H9 (cell line): ENCODE measurements at places on chromosomes 3 and 15. TPM values are rescaled to one million over a fixed set of nuclear protein-coding genes. Genes with fewer than 3 reads are reported as not detected.

- no peaks in the 10 kb centered on the region for H3K27me3 ChIP-seq
- DNase-seq = no peak
- H3K4me1 ChIP-seq = no peaks in the 10 kb centered on the region
- H3K27ac ChIP-seq = no peak overlapping the region
Observed at GRCh38 chr15:47620960-47621681, 96.2 kb upstream of the SEMA6D start.

DNA sequence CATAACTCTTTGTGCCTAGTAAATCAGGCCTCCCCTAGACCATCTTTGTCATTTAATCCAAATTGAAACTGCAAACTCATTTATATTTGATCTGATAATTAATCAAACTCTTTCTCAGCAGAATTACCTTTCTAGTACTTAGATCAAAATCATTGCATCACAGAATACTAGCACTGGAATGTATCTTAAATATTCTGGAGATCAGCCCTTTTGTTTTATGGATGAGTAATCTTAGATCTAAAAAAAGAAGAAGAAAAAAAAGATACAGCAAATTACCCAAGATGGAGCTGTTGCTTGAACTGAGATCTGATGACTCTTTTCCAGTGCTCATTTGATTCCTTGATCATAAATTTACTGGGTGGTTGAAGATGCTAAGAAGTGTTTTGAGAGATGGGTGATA, 47.9 kb downstream of the NAALADL2 start:
- H3K27ac ChIP-seq = no peak overlapping the region
- no peaks in the 10 kb centered on the region for H3K4me1 ChIP-seq
- no peaks in the 10 kb centered on the region for H3K27me3 ChIP-seq
- H3K4me3 ChIP-seq = no peak overlapping the region
- no peak for DNase-seq

DNA sequence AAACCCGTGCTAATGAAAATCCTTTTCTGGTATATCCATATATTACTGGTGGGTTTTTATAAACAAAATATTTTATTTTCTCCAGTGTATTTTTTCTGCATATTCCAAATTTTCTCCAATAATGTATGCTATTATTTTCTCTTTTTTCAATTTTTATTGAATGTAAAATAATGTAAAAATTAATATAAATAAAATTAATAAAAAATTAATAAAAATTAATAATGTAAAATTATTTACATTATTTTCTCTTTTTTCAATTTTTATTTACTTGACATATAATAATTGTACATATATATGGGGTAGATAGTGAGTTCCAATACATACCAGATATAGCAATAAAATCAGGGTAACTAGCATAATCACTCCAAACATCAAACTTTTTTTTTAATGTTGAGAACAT, 56.4 kb downstream of the OXSM start:
- H3K4me1 ChIP-seq = no peaks in the 10 kb centered on the region; the same call in 1 of the 2 replicates
- H3K4me3 ChIP-seq = no peak overlapping the region
- H3K36me3 ChIP-seq = peaks cover 5% of the 10 kb centered on the region
- no peak for DNase-seq
- no peak overlapping the region for H3K27ac ChIP-seq

- peaks cover 3% of the 10 kb centered on the region; the same call in 1 of the 2 replicates for H3K4me1 ChIP-seq
- H3K27ac ChIP-seq = no peak overlapping the region
- no peak for DNase-seq
- no peaks in the 10 kb centered on the region for H3K27me3 ChIP-seq
- H3K4me3 ChIP-seq = no peak overlapping the region
Observed at GRCh38 chr15:70351391-70351790, 253.7 kb upstream of the TLE3 start.

DNA sequence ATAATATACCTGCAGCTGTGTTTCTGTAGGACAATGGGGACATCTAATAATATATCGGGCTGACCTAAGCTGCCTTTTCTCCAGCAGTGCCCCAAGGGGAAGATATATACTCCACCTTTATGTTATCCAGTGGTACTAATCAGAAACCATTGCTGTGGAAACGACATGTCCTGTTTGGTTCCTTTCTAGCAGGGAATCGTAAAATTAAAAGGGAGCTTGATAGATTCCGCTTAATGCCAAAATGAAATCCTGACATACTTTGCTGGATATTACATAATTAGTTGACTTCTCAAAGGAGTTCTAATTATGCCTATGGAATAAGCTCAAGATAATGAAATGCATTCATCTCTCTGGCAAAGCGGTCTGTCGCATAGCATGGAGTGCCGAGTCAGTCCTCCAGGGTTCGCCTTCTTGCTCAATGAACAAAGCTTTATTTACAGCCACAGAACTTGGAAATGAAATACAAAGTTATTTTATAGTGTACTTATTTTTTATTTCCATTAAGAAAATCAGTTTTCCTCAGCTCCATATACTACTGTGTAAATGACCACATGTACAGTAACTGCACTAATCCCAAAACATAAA, 262.8 kb downstream of the LRTM1 start:
- peaks cover 10% of the 10 kb centered on the region; the same call in 1 of the 2 replicates for H3K4me1 ChIP-seq
- H3K36me3 ChIP-seq = peaks cover 13% of the 10 kb centered on the region; the same call in 2 of the 3 replicates
- DNase-seq = no peak
- no peaks in the 10 kb centered on the region for H3K27me3 ChIP-seq

DNA sequence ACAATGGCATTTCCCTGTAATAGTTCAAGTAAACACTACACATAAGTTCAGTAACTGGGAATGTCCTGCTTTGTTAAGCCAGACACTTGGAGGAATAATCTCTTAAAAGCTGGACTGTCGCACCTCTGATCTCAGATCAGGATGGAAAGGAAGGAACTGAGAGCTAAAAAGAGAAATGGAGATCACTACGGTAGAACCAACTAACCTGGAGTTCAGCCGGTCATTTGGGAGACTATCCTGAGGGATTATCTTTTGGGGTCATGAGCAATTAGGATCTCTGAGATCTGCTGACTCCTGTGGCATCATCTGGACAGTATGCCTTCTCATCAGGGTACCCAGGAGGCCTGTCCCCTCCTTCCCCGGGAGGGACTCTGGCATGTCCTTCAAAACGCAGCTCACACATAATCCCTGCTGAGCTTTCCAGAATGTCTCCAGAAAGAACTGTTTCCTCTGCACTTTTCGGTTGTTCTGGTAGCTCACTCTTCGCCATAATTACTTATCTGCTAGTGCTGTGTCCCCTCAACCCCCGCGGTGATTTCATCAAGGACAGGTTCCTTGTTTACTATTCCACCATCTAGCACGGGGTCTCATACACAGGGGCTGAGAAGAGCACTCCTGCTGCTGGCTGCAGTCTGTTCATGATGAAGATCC, 115.6 kb downstream of the SENP2 start:
- no peaks in the 10 kb centered on the region; the same call in 1 of the 2 replicates for H3K36me3 ChIP-seq
- no peak overlapping the region for H3K27ac ChIP-seq
- no peak for DNase-seq
- no peaks in the 10 kb centered on the region for H3K27me3 ChIP-seq

- no peak overlapping the region for H3K27ac ChIP-seq
- DNase-seq = no peak
- H3K27me3 ChIP-seq = no peaks in the 10 kb centered on the region
- no peak overlapping the region for H3K4me3 ChIP-seq
- peaks cover 57% of the 10 kb centered on the region for H3K36me3 ChIP-seq
- H3K4me1 ChIP-seq = peaks cover 3% of the 10 kb centered on the region; the same call in 1 of the 2 replicates
Observed at GRCh38 chr15:75654201-75654907, 6.6 kb downstream of the SNX33 start.

DNA sequence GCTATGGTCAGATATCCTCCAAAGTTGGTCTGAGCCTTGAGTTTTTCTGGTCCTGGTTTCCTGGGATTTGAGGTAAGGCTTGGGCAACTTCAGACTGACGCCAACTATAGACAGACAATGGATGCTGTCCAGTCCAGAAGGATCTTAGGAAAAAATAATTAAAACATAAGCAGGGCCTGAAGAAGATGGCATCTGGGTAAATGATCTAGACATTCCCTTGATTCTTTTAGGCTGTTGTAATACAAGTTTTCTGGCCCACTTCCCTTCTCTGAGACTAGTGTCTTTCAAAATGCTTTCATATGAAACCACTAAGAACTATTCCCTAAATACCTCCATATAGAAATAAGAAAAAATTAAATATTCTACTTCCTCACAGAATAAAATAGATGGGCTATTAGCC, 47.7 kb upstream of the PLXND1 start:
- no peak for DNase-seq
- H3K4me3 ChIP-seq = no peak overlapping the region
- H3K27me3 ChIP-seq = no peaks in the 10 kb centered on the region
- H3K4me1 ChIP-seq = peaks cover 2% of the 10 kb centered on the region; the same call in 1 of the 2 replicates
- H3K36me3 ChIP-seq = peaks cover 8% of the 10 kb centered on the region; the same call in 1 of the 2 replicates
- H3K27ac ChIP-seq = no peak overlapping the region

GRCh38 chr3:194255252-194256039, 95.7 kb downstream of the CPN2 start:
- no peak overlapping the region for H3K27ac ChIP-seq
- H3K4me3 ChIP-seq = no peak overlapping the region
- no peaks in the 10 kb centered on the region for H3K27me3 ChIP-seq
- H3K36me3 ChIP-seq = no peaks in the 10 kb centered on the region; the same call in 1 of the 2 replicates
- no peak for DNase-seq

- no peaks in the 10 kb centered on the region for H3K36me3 ChIP-seq
- no peaks in the 10 kb centered on the region for H3K27me3 ChIP-seq
- DNase-seq = no peak
Observed at GRCh38 chr3:146387566-146387965, 81.8 kb downstream of the PLSCR2 start.

- DNase-seq = no peak
- no peak overlapping the region for H3K4me3 ChIP-seq
- H3K36me3 ChIP-seq = no peaks in the 10 kb centered on the region
- no peaks in the 10 kb centered on the region for H3K4me1 ChIP-seq
Observed at GRCh38 chr3:23497156-23497555, 294.0 kb downstream of the UBE2E2 start.

DNA sequence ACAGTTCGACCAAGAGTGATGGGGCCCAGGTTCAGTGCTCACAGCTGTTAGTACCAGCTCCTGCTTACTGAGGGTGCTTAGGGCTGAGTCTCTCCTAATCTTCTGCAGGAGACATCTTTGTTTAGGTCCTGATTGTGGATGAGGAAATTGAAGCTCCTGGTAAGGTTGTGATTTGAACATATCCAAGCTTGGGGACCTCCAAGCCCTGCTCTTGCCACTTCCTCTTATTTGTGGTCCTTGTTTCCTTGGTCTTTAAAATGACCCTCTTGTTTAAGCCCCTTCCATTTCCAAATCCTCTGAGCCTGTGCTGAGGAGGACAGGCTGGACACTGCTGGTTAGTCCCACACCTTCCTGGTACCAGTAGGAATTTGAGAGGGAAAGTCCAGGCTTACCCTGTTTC, 87.0 kb downstream of the EEFSEC start:
- H3K27me3 ChIP-seq = no peaks in the 10 kb centered on the region
- H3K36me3 ChIP-seq = no peaks in the 10 kb centered on the region
- no peak overlapping the region for H3K27ac ChIP-seq

- no peaks in the 10 kb centered on the region for H3K4me1 ChIP-seq
- no peak overlapping the region for H3K27ac ChIP-seq
- no peaks in the 10 kb centered on the region for H3K36me3 ChIP-seq
- DNase-seq = no peak
- no peaks in the 10 kb centered on the region for H3K27me3 ChIP-seq
Observed at GRCh38 chr15:59524331-59524731, 86.3 kb downstream of the FAM81A start.

GRCh38 chr3:177141899-177142646, 55.2 kb downstream of the TBL1XR1 start:
- no peaks in the 10 kb centered on the region for H3K27me3 ChIP-seq
- no peak overlapping the region for H3K4me3 ChIP-seq
- no peaks in the 10 kb centered on the region; the same call in 1 of the 2 replicates for H3K4me1 ChIP-seq

DNA sequence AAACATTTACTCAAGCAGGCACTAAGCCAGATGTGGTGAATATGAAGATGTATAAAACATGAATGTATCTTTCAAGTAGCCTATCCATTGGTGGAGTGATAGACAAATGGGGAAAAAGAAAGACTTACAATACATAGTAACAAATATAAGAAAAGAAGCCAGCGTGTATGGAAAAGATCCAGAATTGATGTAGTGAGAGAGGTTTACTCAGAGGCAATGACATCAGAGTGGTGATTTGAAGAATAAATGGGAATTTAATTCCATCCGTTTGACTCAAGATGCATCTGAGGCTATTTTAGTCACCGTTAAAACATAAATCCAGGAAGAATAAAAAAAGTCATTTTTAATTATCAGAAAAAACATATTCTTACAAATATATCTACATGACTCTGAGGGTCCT, 162.6 kb downstream of the IL1RAP start:
- H3K27ac ChIP-seq = no peak overlapping the region
- DNase-seq = no peak
- H3K4me3 ChIP-seq = no peak overlapping the region

DNA sequence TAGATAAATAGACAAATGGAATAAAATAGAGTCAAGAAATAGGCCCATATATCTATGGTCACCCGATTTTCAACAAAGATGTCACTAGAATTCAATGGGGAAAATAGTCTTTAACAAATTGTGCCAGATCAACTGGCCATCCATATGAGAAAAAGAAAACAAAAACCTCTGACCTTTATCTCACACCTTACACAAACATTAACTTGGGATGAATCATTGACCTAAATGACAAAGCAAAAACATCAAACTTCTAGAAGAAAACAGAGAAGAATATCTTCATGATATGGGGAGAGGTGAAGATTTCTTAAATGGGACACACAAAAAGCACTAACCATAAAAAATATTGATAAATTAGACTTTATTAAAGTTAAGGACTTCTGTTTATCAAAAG, 31.9 kb downstream of the ITGA11 start:
- H3K27ac ChIP-seq = no peak overlapping the region
- H3K27me3 ChIP-seq = no peaks in the 10 kb centered on the region
- H3K4me3 ChIP-seq = no peak overlapping the region
- no peak for DNase-seq
- H3K36me3 ChIP-seq = no peaks in the 10 kb centered on the region

The IL17RB gene
- total RNA-seq = 8.3 and 9.8 TPM in 2 replicates

The ATP8B4 gene
- total RNA-seq = 0.52 and 0.61 TPM in 2 replicates

The DUOX1 gene
- total RNA-seq = 2.3 and 2.6 TPM in 2 replicates

The MORC1 gene
- not detected in 2 replicates for total RNA-seq

The CYP1A2 gene
- not detected in 2 replicates for total RNA-seq

The ADAMTS17 gene
- 2.6 and 2.9 TPM in 2 replicates for total RNA-seq

The NPAP1 gene
- 0.04 and 0.07 TPM in 2 replicates for total RNA-seq

The RGMA gene
- total RNA-seq = 39.8 and 41.4 TPM in 2 replicates
